ENCODE measurements at places on chromosomes 2 and 18.

DNA sequence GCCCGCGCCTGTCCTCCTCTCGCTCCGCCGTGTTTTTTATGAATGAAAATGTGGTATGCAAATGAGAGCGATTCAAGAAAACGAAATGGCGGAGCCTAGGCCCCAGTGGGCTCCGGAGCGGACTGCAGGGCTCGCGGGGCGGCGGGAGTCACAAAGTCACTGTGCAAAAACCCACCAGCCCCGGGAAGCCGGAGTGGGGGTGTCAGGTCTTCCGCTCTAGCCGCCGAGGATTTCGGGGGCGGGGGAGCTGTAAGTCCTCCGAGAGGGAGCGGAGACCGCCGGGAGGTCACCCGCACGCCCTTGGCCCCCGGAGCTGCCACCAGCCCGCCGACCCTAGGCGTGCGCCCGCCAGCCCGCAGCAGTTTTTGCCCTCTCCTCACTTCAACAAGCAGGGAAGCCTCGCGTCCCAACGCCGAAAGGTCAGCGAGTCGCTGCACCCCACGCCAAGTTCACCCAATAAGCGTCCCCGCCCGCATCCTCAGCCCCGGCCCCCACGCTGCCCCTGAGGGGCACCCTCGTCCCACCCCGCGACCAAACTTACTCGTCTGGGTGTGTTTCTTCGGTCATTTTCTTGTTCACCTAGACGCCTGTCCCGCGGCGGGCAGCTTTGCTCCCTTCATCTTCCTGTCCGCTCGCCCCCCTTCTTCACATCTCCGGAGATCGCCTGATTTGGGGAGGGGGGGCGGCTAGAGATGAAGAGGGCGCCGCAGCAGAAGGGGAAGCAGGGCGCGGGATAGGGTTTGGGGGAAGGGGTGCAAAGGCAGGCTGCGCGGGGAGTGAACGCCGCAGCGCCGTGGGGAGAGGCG is 775 bp downstream of the SPRED2 start:
- DNase-seq = no peak

- DNase-seq = no peak
Measured at GRCh38 chr18:1468550-1468949, 563.9 kb downstream of the ADCYAP1 start.

GRCh38 chr2:57146951-57147350 is 899.7 kb upstream of the VRK2 start:
- DNase-seq = peak; percentile 11

DNA sequence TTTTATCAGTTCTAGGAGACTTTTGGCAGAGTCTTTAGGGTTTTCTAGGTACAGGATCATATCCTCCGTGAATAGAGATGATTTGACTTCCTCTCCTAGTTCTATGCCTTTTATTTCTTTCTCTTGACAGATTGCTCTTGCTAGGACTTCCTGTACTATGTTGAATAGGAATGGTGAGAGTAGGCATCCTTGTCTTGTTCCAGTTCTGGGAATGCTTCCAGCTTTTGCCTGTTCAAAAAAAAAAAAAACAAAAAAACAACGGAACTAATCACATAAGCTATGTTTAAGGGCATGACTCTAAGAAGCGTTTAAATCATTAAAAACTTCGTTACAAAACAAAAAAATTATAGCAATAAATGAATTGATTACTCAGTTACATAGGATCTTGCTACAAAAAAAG is 145.7 kb downstream of the NUP35 start:
- no peak for DNase-seq

All from kidney glomerular epithelial cell (primary cell).